ENCODE measurements at places on chromosomes 7 and 10. TPM values are rescaled to one million over a fixed set of nuclear protein-coding genes. Genes with fewer than 3 reads are reported as not detected.

PRPS1L1 gene
- total RNA-seq: not detected

RNLS gene
- 4.0 TPM for total RNA-seq

SYT15B gene
- total RNA-seq: 0.08 TPM

TLX1 gene
- not detected for total RNA-seq

CYP2C19 gene
- not detected for total RNA-seq

PLCE1 gene
- total RNA-seq: not detected

NAT16 gene
- not detected for total RNA-seq

PON1 gene
- total RNA-seq: not detected

SEPHS1 gene
- total RNA-seq: 68.7 TPM

KCNMA1 gene
- not detected for total RNA-seq

PTF1A gene
- total RNA-seq: not detected

DKK1 gene
- not detected for total RNA-seq

UBTD1 gene
- 1.3 TPM for total RNA-seq

CFAP69 gene
- total RNA-seq: 0.72 TPM

VKORC1L1 gene
- total RNA-seq: 21.2 TPM

PPP3CB gene
- 38.9 TPM for total RNA-seq

NUTM2E gene
- not detected for total RNA-seq

PRLHR gene
- not detected for total RNA-seq

CYP2E1 gene
- total RNA-seq: not detected

SFMBT2 gene
- total RNA-seq: 23.1 TPM

LBX1 gene
- total RNA-seq: not detected

SFXN3 gene
- 13.9 TPM for total RNA-seq

CTAGE8 gene
- total RNA-seq: 1.9 TPM

GBF1 gene
- 29.3 TPM for total RNA-seq

HOXA10 gene
- total RNA-seq: not detected

BZW2 gene
- total RNA-seq: 162 TPM

C10orf90 gene
- total RNA-seq: not detected

MRLN gene
- not detected for total RNA-seq

CPA4 gene
- total RNA-seq: not detected

PNLIPRP2 gene
- total RNA-seq: not detected
